ENCODE measurements at places on chromosomes 1 and 21.

DNA sequence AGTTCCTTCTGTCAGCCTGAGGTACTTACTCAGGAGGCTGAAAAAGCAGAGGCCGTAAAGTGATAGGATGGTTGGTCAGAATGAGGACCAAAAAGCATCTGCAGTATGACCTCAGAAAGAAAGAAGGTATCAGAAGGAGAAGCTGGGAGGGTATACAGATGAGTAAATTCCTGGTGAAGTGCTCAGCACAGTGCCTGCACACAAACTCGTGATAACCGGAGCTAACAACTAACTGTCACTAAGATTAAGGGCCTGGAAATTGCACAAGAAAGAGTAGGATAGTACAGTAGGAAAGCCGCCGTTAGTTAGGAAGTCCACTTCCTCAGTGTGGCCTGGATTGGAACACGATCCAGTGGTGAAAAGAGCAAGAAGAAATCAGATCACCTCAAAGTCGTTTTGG, 62.6 kb downstream of the VPS26C start:
- DNase-seq, result no peak

GRCh38 chr1:28517649-28517999, 11.8 kb downstream of the RCC1 start:
- DNase-seq, result no peak

DNA sequence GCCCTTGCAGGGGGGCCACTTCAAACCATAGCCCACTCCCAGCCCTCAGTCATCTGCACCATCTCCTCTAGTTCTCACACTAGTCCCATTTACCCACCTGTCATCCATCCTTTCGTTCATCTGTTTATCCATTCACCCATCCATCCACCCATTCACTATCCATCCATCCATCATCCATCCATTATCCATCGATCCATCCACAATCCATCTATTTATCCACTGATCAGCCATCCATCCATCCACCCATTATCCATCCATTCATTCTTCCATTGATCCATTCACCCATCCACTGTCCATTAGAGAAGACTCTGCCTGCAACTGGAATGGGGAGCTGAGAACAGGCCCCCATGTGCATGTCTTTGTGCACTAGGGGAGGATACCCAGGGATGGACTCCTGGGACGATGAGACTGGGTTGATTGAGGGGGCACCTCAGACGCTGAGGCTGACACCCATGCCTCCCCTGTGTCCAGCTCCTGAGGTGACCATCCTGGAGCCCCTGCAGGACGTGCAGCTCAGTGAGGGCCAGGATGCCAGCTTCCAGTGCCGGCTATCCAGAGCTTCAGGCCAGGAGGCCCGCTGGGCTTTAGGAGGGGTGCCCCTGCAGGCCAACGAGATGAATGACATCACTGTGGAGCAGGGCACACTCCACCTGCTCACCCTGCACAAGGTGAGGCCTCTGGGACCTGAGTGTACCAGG, 97.9 kb downstream of the TRIM11 start:
- no peak for DNase-seq

- no peak for DNase-seq
These were observed 221.8 kb downstream of the CENPF start for GRCh38 chr1:214824763-214825162.

- no peak for DNase-seq
These were observed 78.5 kb downstream of the ARHGEF10L start for GRCh38 chr1:17617787-17618557.

- no peak for DNase-seq
These were observed 60.4 kb downstream of the CC2D1B start for GRCh38 chr1:52305417-52306226.

DNA sequence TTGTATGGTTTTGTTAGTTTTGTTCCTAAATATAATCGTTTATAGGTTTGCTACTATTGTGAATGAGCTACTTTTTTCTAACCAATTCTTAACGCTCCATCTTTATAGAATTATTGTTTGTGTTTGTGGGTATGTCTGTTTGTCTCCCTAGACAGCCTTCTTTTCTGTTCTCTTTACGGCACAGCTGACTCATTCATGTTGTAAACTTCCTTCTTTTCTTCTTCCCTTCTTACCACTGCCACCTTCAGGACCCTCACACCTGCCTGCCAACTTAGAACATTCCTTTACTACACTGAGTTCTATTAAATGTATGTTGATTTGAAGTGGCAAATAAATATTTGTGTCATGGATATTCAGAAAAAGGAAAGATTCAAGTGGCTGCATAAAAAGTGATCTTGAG, 29.1 kb downstream of the AK5 start:
- no peak for DNase-seq

GRCh38 chr1:81781749-81782148, 19.0 kb upstream of the ADGRL2 start:
- DNase-seq, result no peak

DNA sequence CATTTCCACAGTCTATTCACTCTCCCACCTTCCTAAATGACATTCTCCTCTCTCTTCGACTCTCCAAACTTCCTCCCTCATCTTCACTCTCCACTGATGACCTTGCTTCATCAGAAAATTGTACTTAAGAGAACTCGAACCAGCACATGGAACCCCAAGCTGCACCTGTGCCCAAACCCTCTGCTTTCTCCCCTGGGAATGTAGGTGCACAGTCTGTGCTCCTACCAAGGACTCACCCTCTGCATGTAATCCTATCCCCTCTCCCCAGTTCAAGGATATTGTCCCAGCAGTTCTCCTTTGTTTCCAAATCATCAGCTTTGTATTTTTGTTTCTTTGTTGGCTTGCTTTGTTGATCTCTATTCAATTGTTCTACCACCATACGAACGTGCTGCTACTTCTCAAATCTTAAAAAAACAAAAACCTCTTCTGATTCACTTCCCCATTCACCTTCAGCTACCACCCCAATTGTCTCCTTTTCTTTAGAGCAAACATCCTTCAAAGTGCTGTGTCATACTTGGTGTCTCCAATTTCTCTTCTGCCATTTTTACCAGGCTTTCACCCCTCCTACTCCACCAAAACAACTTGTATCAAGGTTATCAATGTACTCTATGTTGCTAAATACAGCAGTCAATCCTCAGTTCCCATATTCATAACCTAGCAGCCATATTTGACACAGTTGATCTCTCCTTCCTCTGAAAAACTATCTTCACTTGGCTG, 26.8 kb downstream of the RAB3B start:
- DNase-seq, result no peak

DNA sequence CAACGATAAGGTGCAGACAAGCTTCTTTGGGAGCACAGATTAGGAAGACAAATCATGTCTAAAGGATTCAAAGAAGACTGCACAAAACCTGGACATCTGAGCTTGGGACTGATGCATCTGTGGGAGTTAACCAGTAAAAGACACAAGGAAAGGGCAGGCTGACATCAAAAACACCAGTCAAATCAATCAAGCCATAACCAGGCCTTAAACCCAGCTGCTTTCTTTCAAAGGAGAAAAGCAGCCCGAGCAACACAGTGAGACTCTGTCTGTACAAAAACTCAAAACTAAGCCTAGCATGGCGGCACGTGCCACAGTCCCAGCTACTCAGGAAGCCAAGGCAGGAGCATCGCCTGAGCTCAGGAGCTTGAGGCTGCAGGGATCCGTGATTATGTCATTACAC, 411.6 kb downstream of the SMYD3 start:
- no peak for DNase-seq

DNA sequence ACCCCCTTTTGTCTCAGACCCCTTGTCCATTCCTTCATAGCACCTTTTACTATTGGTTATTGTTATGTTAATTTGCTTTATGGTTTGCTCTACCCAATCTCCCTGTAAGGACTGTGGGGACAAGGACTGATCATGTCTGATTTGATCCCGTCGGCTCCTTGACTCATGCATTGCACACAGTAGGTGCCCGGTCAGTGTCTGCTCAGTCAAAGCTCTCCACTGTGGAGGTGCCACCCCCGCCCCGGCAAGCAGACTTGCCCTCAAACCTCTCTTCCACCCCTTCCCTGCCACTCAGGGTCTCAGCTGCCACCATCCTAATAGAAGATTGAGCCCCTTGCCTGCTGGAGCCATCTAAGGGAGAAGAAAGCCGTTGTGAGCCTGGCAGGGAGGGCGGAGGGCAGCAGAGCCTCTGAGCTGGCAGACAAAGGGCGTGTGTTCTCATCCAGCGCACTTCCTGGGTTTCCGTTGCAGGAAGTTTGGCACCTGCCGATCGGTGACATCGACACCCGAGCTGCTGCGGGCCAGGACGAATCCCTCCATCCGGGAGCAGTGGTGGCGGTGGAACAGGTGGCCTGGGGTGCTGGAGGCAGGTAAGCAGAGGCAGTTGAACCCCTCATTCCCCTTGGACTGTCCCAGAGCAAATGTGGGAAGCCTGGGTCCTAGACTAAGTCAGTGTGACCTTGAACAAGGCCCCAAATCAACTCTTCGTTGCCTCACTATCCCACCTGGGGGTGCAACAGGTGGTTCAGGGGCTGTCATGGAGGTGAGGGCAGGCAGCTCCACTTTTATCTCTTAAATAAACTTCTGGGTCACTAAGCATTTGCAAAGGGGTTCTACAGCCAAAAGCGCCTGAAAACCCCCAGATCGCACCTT, 2.2 kb upstream of the FBLIM1 start:
- DNase-seq, result no peak

DNA sequence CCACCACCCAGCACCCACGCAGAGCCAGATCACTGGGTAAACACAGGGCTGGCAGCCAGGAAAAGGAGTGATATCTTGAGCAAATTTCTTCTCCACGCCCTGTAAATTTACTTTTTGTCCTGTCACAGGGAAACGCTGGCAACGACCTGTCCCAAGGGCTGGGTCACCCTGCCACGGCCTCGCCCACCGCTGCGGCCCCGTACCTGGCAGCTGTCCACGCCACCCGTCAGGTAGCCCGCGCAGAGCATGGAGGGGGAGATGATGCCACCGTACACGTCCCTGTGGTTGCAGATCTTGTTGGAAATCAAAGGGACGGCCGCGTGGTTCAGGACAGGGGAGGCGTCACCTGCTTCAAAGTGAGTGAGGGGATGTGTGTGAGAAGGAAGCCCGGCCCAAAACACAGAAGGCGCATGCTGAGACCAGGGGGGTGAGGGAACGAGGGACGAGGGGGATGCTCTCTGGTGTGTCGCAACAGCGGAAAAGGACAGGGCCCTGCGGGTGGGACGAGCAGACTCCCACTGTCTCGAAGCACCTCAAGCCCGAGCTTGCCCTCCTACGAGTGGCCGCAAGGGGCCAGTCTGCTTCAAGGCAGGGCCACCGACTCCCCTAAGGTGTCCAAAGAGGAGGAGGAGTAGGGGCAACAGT, 10.1 kb upstream of the TFF1 start:
- no peak for DNase-seq

GRCh38 chr1:58596631-58597052, 19.6 kb upstream of the TACSTD2 start:
- DNase-seq, result no peak

DNA sequence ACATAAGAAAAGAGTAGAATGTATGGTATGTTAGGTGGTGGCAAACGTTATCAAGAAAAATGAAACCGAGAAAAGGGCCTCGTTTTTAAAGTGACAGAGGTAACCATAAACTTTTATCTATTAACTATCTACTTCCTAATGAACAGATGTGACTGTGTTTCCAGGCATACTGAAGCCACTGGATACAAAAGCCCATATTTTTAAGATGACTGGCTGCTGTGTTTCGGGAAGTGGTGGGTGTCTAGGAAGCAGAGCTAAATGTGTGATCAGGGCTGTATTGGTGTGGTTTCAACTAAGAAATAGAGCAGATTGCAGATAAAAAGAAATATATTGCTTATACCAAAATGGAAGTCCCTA, 71.8 kb downstream of the CHRM3 start:
- no peak for DNase-seq

- DNase-seq, result no peak
These were observed 651.6 kb downstream of the NPHP4 start for GRCh38 chr1:5340560-5341130.

GRCh38 chr1:207964195-207964966, 53.5 kb upstream of the CD34 start:
- no peak for DNase-seq

DNA sequence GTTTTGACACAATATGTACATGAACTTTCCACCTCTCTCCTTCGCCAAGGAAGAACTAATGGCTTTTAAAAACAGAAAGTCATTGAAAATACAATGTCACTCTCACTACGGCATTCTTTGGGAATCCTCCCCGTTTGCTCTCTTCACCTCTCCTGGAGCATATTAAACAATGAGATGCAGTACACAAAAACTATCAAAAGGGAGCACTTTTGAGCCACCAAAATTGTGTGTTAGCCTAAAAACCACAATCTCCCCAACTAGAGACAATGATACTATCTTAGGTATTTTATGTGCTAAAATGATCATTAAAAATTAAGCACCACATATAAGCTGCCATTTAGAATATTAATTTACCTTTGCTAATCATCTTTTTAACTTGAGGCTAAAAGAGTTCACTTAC, 425.5 kb downstream of the KCTD3 start:
- no peak for DNase-seq

DNA sequence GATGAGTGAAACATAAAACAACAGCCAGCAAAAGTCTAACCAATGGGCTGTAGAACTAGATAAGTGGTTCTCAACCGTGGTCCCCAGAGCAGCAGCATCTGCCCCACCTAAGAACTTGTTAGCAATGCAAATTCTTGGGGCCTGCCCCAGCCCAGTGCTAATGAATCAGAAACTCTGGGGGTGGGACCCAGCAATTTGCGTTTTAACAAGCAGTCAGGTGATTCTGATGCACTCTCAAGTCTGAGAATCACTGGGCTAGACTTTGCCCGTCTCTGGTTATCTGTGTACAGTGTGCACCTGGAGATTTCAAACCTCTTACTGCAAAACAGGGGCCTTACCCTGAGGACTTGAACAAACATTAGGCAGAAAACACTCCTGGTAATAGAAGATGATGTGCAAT, 66.5 kb downstream of the PLXNA2 start:
- no peak for DNase-seq

DNA sequence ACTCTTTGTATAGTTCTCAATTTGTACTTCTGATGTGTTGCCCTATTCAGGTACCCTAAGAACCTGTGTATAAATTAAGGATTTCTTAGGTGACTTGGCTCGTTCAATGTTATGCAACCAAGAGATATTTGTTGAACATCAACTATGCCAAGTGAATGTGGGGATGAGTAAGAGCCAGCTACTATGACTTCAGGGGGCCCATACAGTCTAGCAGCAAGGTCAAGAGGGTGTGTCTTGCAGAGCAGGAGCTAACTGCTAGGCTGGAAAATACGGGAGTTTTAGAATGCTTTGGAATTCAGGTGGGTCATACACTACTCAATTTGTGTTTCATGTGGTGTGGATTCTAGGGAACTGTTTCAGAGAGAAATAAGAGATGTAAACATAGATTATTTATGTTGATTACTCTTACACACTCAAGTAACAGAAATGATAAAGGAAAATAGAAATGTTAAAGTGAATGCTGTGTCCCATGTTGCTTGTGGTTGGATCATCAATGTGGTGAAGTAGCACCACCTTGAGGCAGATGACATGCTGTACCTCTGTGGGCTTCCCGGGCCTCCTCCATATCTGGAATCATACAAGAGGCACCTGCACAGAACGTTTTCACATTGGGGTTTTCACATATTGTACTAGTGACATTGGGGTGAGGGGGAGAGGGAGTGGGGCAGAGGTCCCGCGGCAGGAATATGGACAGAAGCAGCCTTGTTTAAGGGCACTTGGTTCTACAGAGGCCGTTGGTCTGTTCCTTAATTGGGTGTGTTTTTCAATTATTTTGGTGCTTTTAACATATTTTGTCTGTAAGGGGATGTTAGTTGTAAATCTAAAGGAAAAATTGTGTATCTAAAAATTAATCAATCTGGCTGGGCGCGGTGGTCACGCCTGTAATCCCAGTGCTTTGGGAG, 12.4 kb downstream of the ARPC5 start:
- no peak for DNase-seq

- no peak for DNase-seq
These were observed 24.9 kb downstream of the ZC3H11B start for GRCh38 chr1:219587801-219588561.

Data from stimulated activated CD4-positive, alpha-beta T cell treated with anti-CD3 and anti-CD28 coated beads, Interleukin-15, amount 100 ng/mL, for 48 hours (primary cell).